ENCODE measurements at places on chromosomes 2 and 18.
A peak's percentile ranks its signal among the peaks of the same experiment; 100 is the strongest.

DNA sequence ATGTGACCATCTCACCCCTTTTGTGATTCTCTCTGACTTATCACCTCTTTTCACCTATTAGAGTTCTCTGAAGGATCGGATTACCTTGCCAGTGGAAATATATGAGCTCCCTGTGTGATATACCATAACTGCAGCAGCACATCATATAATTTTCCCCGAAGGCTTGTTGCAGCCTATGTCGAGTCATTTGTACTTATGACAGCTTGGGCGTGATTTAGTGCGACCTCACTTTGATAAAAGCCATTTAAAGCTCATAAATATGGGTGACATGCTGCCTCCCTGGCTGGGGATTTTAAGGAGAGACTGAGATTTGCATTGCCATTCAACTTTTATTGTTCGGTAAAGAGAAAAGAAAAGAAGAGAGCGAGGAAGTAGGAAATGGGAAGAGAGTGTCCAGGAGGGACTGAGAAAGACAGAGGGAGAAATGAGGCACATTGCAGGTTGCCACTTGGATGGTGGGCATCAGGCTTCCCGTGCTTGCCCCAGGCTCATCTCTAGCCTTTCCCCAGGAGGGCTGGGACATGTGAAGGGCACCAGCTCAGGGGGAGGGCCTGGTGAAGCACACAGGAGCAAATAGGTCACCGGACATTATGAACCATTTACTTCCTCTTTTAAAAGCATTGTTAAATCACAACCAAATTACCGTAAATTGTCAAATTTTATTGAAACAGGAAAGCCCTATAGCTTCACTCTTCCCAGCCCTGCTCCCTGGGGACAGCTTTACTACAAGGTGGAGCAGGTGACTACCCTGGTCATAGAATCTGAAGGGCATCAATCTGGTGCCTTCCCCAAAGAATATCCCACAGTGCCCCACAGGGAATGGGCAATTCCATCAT lies 161.3 kb downstream of the SETBP1 start:
- DNase-seq: no peak

- no peak for DNase-seq
Observed at GRCh38 chr2:191965733-191966132, 118.8 kb upstream of the CAVIN2 start.

DNA sequence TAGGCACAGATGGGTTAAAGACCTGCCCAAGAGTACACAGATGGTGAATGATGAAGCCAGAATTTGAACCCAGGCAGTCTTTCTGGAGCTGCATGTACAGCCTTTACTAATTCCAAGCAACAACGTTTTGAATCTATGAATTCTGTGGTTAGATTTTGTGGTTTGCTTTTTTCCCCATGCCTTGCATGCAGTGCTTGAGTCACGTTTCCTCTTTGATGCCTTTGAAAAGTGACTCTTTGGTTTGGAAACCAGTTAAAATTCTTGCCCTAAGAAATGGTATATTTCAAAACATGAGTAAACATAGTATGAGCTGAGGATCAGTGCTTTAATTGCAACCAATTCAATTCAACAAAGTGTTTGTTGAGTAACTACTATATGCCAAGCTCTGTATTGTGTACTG lies 48.2 kb upstream of the PPM1B start:
- DNase-seq: no peak

GRCh38 chr2:181586569-181587081 lies 70.3 kb downstream of the CERKL start:
- peak; percentile 75 for DNase-seq

DNA sequence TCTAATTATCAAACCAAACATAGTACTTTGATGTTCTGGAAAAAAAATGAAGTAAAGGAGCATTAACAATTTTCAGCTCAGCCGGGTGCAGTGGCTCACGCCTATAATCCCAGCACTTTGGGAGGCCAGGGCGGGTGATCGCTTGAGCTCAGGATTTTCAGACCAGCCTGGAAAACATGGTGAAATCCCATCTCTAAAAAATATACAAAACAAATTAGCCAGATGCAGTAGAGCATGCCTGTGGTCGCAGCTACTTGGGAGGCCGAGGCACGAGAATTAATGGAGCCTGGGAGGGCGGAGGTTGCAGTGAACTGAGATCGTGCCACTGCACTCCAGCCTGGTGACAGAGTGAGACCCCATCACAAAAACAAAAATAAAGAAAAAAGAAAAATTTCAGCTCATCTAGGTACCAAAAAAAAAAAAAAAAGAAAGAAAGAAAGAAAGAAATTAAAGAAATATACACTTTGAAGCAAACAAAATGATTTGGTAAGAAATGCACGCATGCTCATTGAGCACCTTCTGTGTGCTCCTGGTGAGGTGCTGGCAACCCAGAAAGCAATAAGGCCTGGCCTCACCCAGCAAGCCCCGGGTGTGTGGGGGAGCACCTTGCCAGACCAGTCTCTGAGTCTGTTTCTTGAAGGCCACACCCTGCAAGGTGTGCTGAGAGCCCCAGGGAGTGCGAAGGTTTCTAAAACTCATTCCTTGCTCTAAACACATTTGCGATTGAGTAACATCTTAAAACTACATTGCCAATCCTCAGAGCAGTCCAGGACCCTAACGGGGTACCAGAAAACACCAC lies 133.5 kb downstream of the TFCP2L1 start:
- no peak for DNase-seq

DNA sequence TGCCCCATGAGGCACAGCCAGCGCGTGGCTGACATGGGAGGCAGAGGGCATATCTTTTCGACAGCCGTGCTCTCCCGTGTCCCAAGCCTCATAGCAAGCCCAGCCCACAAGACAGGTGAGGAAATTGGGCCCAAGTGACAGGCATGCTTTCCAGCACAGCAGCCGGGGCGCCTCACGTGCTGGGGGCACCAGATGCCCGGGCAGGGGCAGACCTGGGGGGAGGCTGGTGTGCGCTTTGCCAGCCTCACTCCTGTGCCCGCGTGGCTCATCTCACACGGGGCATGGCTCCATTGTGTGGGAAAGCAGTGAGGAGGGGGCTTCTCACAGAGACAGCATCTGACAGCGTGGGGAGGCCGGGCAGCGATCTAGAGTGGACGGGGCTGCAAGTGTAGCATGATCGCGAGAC lies 93.2 kb downstream of the USP40 start:
- no peak for DNase-seq
